Cardiac ventricle fibroblast (primary cell): ENCODE measurements at places on chromosomes 6 and 20. TPM values are rescaled to one million over a fixed set of nuclear protein-coding genes. Genes with fewer than 3 reads are reported as not detected.

The PRND gene
- total RNA-seq, result 0.06 and 0.15 TPM in 2 replicates

The SGK2 gene
- 0.69 and 0.93 TPM in 2 replicates for total RNA-seq

The IL20RA gene
- 0.12 and 0.54 TPM in 2 replicates for total RNA-seq

The TXLNB gene
- total RNA-seq, result 0.24 and 0.25 TPM in 2 replicates

The RPL7L1 gene
- 77.8 and 97.9 TPM in 2 replicates for total RNA-seq

The RAE1 gene
- 20.1 and 29.6 TPM in 2 replicates for total RNA-seq

The MRAP2 gene
- 0.98 and 1.1 TPM in 2 replicates for total RNA-seq

The LY6G5B gene
- 0.44 and 0.50 TPM in 2 replicates for total RNA-seq

The KCNQ2 gene
- total RNA-seq, result not detected in 2 replicates

The ELOVL4 gene
- total RNA-seq, result 2.2 and 2.7 TPM in 2 replicates

The EYS gene
- total RNA-seq, result not detected in 2 replicates

The SS18L1 gene
- total RNA-seq, result 3.6 and 9.2 TPM in 2 replicates

The FAM83C gene
- total RNA-seq, result not detected in 2 replicates

The OR2H2 gene
- total RNA-seq, result not detected in 2 replicates

The PRELID3B gene
- 19.5 and 22.3 TPM in 2 replicates for total RNA-seq

The ASIP gene
- total RNA-seq, result not detected in 2 replicates

The CRISP2 gene
- total RNA-seq, result not detected in 2 replicates

The TMEM200A gene
- 0.98 and 1.00 TPM in 2 replicates for total RNA-seq

The TMEM74B gene
- not detected in 2 replicates for total RNA-seq

The ADAM33 gene
- total RNA-seq, result 14.1 and 14.8 TPM in 2 replicates

The BPI gene
- not detected in 2 replicates for total RNA-seq

The BACH2 gene
- total RNA-seq, result 0.06 and 0.29 TPM in 2 replicates

The MUC21 gene
- total RNA-seq, result not detected in 2 replicates

The KHDC1 gene
- total RNA-seq, result 3.4 and 3.5 TPM in 2 replicates

The DUSP22 gene
- total RNA-seq, result 14.4 and 25.3 TPM in 2 replicates

The KHDRBS2 gene
- not detected in 2 replicates for total RNA-seq

The RIMS1 gene
- not detected in 2 replicates for total RNA-seq

The ZSCAN23 gene
- 1.4 and 1.5 TPM in 2 replicates for total RNA-seq

The WFDC10B gene
- total RNA-seq, result not detected in 2 replicates

The TSPYL1 gene
- total RNA-seq, result 49.9 and 57.0 TPM in 2 replicates

The CALHM6 gene
- 2.8 and 5.1 TPM in 2 replicates for total RNA-seq

The BPIFA1 gene
- not detected in 2 replicates for total RNA-seq

The SRSF3 gene
- total RNA-seq, result 78.6 and 151 TPM in 2 replicates
